ENCODE measurements at places on chromosomes 16 and 17. TPM values are rescaled to one million over a fixed set of nuclear protein-coding genes. Genes with fewer than 3 reads are reported as not detected.

DNA sequence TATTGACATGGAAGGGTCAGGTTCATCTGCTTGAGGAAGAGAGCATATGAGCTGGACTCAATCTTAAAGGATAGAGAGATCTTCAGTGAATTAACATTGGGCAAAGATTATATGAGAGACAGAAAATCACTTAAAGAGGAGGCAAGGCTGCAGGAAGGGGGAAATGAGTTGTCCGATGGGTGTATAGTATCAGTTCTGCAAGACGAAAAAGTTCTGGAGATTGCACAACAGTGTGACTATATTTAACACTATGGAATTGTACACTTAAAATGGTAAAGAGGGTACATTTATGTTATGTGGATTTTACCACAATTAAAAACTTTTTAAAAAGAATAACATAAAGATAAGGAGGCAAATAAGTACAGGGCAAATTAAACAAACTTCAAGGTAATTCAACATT, 80.7 kb downstream of the HELZ start:
- H3K27me3 ChIP-seq, result no peaks in the 10 kb centered on the region
- H3K4me3 ChIP-seq, result no peak overlapping the region
- no peaks in the 10 kb centered on the region for H3K4me1 ChIP-seq
- H3K36me3 ChIP-seq, result peaks cover 7% of the 10 kb centered on the region
- no peak for DNase-seq

DNA sequence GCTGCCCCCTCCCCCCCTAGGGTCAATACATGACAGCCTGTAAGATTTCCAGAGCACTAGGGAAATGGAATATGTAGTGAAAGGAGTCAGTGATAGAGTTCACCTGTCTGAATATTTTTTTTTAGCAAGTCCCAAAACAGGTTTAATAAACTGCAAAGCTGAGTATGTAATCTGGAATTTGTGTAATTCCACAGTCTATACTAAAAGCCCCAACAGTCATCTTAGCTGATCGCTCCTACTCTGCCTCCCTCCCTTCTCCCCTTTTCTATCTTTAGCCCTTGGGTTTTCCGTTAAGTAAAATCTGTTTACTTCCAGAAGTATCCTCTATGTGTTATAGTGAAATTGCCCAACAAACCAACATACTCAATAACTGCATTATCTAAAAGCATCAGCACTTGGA, 3.5 kb downstream of the CDH13 start:
- no peak overlapping the region for H3K4me3 ChIP-seq
- no peak overlapping the region for H3K27ac ChIP-seq
- no peak for DNase-seq
- peaks cover 20% of the 10 kb centered on the region for H3K27me3 ChIP-seq
- peaks cover 11% of the 10 kb centered on the region for H3K4me1 ChIP-seq
- no peaks in the 10 kb centered on the region for H3K36me3 ChIP-seq

The PIRT gene
- total RNA-seq, result not detected

- H3K4me3 ChIP-seq, result no peak overlapping the region
- DNase-seq, result no peak
- no peaks in the 10 kb centered on the region for H3K27me3 ChIP-seq
- H3K4me1 ChIP-seq, result no peaks in the 10 kb centered on the region
- no peak overlapping the region for H3K27ac ChIP-seq
These were observed 6.4 kb upstream of the SPACA3 start for GRCh38 chr17:32985050-32985756.

DNA sequence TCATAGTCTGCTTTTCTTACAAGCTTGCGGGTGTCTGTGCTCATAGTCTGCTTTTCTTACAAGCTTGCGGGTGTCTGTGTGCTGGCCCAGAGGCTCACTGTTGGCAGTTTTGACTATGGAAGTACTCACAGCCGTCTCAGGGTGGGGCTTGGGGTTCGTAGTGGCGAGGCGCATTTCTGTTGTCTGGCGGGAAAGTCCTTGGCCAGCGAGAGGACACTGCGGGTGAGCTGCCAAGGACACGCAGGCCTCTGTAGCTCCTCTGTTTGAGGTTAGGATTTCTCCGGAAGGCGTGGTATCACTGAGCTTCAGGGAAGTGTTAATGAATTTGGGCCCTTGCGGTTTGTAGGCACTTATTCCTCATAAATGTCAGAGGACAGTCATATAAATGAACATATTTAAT, 13.5 kb downstream of the TBCD start:
- no peaks in the 10 kb centered on the region for H3K4me1 ChIP-seq
- H3K36me3 ChIP-seq, result peaks cover 6% of the 10 kb centered on the region
- H3K4me3 ChIP-seq, result no peak overlapping the region
- H3K27me3 ChIP-seq, result no peaks in the 10 kb centered on the region
- no peak overlapping the region for H3K27ac ChIP-seq

GRCh38 chr17:48586355-48587258, 3.4 kb downstream of the HOXB3 start:
- peak overlapping the region; percentile 42 for H3K27ac ChIP-seq
- no peaks in the 10 kb centered on the region for H3K36me3 ChIP-seq
- H3K27me3 ChIP-seq, result peaks cover 62% of the 10 kb centered on the region
- H3K4me3 ChIP-seq, result no peak overlapping the region
- H3K4me1 ChIP-seq, result peaks cover 23% of the 10 kb centered on the region

- no peak overlapping the region for H3K27ac ChIP-seq
- DNase-seq, result no peak
- no peak overlapping the region for H3K4me3 ChIP-seq
- peaks cover 13% of the 10 kb centered on the region for H3K4me1 ChIP-seq
These were observed 732 bp downstream of the CBLN1 start for GRCh38 chr16:49280841-49281371.

DNA sequence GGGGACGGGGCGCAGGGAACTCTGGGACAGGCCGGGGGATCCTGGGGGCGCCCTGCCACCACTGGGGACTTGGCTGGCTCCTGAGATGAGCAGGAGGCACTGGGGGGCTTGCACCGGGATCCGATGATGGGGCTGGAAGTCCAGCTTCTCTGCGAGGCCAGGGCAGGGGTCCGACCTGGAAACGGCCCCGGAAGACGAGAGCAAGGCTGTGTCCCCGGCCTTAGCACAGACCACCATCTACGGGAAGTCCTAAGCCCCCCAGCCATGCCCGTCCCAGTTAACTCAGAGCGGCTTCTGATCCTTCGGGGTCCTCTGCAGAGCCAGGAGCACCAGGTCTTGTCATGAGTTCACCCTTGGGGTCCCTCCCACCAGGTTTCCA, 573 bp downstream of the CDT1 start:
- H3K27ac ChIP-seq, result no peak overlapping the region
- H3K4me3 ChIP-seq, result no peak overlapping the region
- peaks cover 4% of the 10 kb centered on the region for H3K36me3 ChIP-seq
- DNase-seq, result no peak

The LGALS9B gene
- not detected for total RNA-seq

DNA sequence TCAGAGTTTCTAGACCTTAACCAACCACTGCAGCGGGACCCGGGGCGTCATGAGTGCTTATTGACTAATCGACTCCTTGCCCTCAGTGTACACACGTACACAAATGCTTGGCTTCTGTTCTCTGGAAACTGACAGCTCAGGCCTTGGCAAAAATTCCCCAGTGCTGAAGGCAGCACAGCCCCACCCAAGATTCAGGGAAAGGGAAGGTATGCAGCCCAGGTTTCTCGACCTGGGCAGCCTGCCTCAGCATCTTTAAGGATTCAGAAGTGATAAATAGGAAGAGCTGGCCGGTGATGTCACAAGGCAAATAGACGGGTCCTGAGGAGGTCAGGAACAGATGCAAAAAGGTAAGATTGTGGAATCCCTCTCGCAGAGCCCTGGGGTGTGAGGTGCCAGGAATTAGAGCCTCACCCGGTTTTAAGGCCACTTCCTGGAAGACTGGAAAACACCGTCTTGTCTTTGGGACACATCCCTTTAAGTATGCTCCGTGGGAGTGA, 9.0 kb upstream of the CDH3 start:
- H3K4me1 ChIP-seq, result peaks cover 9% of the 10 kb centered on the region
- H3K27ac ChIP-seq, result no peak overlapping the region
- no peak for DNase-seq
- H3K27me3 ChIP-seq, result no peaks in the 10 kb centered on the region
- H3K4me3 ChIP-seq, result no peak overlapping the region

The CFAP97D1 gene
- total RNA-seq, result not detected

DNA sequence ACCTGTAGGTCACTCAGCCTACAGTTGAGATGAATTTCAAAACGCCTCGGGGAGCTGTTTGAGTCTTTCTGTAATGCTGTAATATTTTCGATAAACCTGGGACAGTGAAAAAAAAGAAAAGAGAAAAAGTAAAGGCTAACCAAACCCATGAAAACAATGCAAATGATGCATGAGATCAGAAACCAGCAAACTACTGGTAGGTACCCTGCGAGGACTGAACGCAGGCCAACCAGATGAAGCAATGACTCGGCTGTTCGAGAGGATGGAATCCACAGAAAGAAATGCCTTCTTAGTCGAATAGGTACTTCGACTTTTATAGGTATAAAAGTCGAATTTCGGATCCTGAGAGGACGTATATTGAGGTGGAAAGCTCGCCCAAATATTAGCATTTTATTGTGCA, 509 bp upstream of the ATAD5 start:
- no peak overlapping the region for H3K27ac ChIP-seq
- H3K4me1 ChIP-seq, result peaks cover 13% of the 10 kb centered on the region
- peak; percentile 18 for DNase-seq
- no peaks in the 10 kb centered on the region for H3K36me3 ChIP-seq

DNA sequence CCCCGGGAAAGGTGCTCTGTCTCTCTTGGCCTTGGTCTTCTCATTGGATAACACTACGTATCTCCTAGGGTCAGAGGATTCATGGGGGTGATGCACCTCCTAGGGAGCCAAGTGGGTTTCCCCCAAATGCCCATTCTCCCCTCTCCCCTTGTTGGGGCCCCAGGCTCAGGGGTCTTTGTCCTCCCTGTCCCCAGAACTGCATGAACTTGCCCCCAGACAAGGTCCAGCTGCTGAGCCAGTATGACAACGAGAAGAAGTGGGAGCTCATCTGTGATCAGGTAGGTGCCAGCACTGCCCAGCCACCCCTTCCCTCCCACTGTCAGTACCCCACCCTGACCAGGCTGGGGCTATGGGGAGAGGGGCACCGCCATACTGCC, 8.7 kb downstream of the FMNL1 start:
- H3K27ac ChIP-seq, result no peak overlapping the region
- no peaks in the 10 kb centered on the region for H3K27me3 ChIP-seq
- no peaks in the 10 kb centered on the region for H3K36me3 ChIP-seq
- H3K4me3 ChIP-seq, result no peak overlapping the region
- DNase-seq, result no peak
- H3K4me1 ChIP-seq, result peaks cover 18% of the 10 kb centered on the region

GRCh38 chr16:51164574-51164973, 13.5 kb upstream of the SALL1 start:
- peaks cover 15% of the 10 kb centered on the region for H3K4me1 ChIP-seq
- H3K36me3 ChIP-seq, result no peaks in the 10 kb centered on the region
- no peak overlapping the region for H3K27ac ChIP-seq
- DNase-seq, result no peak
- H3K27me3 ChIP-seq, result no peaks in the 10 kb centered on the region
- no peak overlapping the region for H3K4me3 ChIP-seq

DNA sequence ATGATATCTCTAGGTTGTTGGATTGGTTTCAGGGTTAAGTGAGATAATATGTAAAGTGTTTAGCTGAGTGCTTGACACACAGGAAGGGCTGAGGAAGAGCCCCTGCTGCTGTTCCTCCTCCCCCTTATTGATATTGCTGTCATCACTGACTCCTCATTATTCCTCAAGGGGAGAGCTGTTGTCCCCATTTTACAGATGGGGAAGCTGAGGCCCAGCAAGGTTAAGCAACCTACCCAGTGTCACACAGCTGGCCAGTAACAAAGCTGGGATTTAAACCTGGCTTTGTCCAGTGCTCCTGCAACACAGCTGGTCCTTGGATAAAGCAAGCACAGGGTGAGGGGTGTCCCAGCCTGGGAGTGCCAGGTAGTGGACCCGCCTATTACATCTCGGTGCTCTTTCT, 9.8 kb downstream of the WSCD1 start:
- no peaks in the 10 kb centered on the region for H3K27me3 ChIP-seq
- no peak overlapping the region for H3K4me3 ChIP-seq
- DNase-seq, result no peak
- no peaks in the 10 kb centered on the region for H3K4me1 ChIP-seq

The RUNDC1 gene
- total RNA-seq, result 25.8 TPM

- H3K4me1 ChIP-seq, result peaks cover 12% of the 10 kb centered on the region
- no peak overlapping the region for H3K27ac ChIP-seq
- no peaks in the 10 kb centered on the region for H3K36me3 ChIP-seq
- no peak for DNase-seq
These were observed 29.9 kb downstream of the CFAP20 start for GRCh38 chr16:58099097-58099955.
